ENCODE measurements at places on chromosomes 12 and 14.

DNA sequence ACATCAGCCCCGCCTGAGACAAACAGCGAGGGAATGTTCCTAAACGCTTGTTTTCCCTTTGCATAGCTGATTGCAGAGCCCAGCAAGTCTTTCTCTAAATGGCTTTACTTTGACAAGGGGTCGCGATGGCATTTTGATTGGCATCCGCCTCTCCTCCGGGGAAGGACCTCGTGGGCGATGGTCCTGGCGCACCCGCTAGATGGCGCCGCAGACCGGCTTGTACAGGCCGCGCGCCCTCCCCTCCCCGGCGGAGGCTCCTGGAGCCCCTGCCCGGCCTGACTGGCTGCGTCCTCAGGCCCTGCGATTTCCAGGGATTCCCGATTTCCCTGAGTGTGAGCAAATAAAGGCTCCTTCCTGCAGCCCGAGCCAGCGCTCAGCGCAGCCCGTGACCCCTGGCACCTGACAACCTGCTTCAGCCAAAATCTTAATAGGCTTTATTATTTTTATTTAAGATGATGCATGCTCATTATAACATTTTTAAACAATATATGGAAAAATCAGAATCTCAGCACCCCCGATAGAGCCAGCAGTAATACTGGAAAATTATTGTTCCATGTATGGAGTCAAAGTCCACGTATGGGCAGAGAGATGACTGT is 468.3 kb downstream of the AACS start:
- peak; percentile 90 for DNase-seq

- no peak for DNase-seq
These were observed 25.3 kb downstream of the C2CD5 start for GRCh38 chr12:22518998-22519397.

GRCh38 chr12:54065677-54066076 is 12.0 kb downstream of the HOXC4 start:
- DNase-seq, result no peak

GRCh38 chr14:98167275-98167674 is 1104.7 kb downstream of the BCL11B start:
- no peak for DNase-seq

- DNase-seq, result peak; percentile 85
These were observed 5.4 kb upstream of the RALGAPA1 start for GRCh38 chr14:35814371-35815005.

DNA sequence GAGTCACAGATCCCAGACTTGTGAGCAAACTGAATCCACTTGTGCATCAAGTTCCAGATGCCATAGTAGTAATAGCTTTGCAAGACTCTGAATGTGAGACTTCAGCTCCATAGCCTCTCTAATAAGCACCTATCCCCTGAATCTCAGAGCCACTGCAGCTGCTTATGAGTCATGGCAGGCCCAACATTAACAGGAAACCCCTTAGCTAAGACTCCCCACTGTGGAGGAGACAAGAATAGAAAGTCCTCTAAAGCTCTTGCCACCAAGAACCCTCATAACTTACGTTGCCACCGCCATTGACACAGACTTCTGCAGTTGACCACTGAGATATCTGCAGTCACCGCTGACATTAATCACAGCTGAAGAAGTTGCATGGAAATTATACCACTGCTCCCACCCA is 62.9 kb upstream of the PDE3A start:
- DNase-seq, result no peak

DNA sequence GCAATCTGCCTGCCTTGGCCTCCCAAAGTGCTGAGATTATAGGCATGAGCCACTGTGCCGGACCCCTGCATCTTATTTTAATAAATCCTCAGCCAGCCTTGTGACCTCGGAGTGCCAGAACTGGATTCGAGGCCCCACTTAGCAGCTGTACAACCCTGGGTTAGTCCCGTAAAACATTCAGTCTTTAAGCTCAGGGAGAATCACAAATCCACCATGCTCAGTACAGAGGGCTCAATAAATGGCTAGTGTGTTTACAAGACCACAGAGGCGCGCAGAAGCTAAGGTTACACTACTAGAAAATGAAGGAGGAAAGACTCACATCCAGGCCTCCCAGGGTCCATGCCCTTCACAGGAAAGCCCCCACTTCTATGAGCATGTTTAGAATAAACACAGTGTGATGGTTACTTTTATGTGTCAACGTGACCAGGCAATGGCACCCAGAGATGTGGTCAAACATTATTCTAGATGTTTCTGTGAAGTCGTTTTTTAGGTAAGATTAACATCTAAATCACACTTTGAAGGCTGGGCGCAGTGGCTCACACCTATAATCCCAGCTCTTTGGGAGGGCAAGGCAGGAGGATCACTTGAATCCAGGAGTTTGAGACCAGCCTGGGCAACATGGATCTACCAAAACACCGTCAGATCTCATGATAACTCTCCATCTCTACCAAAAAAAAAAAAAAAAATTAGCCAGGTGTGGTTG is 55.3 kb downstream of the CLMN start:
- DNase-seq, result no peak

DNA sequence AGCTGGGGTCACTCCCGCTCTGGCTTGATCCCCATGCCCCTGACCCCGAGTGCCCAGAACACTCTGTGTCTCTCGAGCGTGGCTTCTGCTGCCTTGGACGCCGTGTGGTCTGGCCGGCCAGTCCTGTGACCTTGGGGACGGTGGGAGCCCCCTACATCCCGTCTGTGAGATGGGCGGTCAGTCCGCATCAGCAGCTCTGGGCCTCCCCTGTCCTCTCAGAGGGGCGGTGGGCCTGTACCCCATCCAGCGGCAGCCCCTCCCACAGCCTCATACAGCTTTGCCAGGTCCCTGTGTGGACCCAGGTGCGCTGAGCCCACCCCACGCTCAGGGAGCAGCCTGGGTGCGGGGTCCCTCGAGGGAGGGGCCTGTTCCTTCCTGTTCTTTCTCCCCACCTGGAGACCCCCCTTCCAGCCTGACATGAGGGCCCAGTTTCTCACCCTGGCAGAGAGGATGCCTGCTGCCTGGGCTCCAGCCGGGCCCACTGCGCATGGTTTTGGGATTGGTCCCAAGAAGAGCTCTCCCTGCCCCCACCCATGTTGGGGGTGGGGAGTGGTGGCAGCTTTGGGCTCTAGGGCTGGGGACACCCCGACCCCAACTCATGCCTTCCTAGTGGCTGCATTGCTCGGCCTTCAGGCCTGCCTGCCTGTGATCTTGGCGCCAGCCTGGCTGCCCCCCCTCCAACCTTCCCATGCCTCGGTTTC is 1.5 kb downstream of the MTA1 start:
- DNase-seq, result peak; percentile 30

Measured in glutamatergic neuron (in vitro differentiated cells).